Activated CD4-positive, CD25-positive, alpha-beta regulatory T cell treated with anti-CD3 and anti-CD28 coated beads, Interleukin-2, amount 50 U/mL, for 24 hours (primary cell): ENCODE measurements at places on chromosomes 16 and 17.

- no peak for ATAC-seq
These were observed 21.6 kb upstream of the TRIM25 start for GRCh38 chr17:56935461-56935860.

GRCh38 chr17:50328363-50329325, 17.3 kb upstream of the XYLT2 start:
- no peak for ATAC-seq

- no peak for ATAC-seq
These were observed 152.7 kb downstream of the RAB11FIP4 start for GRCh38 chr17:31544186-31544585.

DNA sequence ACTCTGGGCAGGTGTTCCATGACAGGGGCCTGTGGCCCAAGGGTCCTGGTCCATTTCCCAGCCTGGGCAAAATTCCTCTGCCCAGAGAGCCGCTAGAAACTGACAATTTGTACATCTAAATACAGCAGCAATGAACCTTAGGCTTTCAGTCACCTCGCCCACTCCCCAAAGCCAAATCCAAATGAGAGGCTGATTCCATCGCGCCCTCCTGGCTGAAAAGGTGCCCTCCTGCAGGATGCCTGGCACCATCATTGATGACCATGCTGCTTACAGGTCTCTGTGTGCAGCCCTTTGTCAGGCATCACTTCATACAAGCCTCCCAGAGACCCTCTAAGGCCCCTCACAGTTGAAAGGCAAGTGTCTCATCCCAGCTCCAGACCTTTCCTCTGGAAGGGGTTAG, 114.7 kb downstream of the C16orf78 start:
- ATAC-seq = no peak

- ATAC-seq = no peak
These were observed 65.3 kb downstream of the SPECC1 start for GRCh38 chr17:20074489-20074888.

GRCh38 chr17:82126556-82127314, 28.7 kb upstream of the FASN start:
- ATAC-seq = peak; percentile 88

GRCh38 chr17:9668517-9668916, 23.2 kb downstream of the USP43 start:
- no peak for ATAC-seq

DNA sequence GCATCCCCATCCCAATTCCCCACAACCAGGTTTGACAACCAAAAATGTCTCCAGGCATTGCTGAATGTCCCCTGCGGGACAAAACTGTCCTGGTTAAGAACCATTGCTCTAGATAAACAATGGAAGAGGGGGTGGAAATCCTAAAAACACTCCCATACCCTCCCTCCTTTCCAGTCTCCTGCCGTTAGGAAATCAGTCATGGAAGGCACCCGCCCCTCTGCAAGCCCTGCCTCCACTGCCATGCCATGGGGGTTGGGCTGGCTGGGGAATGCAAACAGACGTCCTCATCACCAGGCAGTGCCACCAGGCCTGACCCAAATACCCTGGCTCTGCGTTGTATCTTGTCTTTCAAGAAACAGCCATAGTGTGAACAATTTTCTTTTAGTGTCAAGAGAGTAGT, 57.5 kb downstream of the CYTH1 start:
- ATAC-seq = no peak

DNA sequence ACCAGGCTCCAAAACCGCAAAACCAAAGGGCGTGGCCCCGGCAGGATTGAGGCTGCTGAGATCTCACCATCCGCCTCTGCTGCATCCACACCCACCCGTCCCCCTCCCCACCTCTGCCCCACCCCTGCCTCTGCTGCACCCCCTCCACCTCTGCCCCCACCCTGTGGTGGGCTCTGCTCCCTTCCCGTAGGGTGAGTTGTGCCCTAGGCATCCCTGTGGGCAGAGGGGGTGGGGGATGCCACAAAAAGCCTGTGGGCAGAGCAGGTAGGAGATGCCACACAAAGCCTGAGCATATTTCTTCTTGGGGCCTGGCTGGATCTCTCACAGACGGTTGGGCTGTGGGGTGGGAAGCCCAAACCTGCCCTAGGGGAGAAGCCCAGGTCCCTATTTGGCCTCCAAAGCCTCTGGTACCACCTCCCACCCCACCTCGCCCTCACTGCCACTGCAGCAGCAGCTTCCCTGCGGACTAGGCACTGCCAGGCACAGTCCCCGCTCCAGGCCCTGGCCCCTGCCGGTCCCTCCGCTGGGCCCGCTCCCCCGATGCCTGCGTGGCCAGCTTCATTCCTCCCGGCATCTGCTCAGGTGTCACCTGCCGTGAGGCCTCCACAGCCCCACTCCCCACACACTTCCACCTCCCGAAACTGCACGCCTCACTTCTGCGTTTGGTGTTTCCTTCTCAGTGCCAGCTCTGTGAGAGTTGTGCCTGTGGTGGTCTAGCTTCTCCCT, 11.3 kb upstream of the PABPN1L start:
- ATAC-seq = no peak

DNA sequence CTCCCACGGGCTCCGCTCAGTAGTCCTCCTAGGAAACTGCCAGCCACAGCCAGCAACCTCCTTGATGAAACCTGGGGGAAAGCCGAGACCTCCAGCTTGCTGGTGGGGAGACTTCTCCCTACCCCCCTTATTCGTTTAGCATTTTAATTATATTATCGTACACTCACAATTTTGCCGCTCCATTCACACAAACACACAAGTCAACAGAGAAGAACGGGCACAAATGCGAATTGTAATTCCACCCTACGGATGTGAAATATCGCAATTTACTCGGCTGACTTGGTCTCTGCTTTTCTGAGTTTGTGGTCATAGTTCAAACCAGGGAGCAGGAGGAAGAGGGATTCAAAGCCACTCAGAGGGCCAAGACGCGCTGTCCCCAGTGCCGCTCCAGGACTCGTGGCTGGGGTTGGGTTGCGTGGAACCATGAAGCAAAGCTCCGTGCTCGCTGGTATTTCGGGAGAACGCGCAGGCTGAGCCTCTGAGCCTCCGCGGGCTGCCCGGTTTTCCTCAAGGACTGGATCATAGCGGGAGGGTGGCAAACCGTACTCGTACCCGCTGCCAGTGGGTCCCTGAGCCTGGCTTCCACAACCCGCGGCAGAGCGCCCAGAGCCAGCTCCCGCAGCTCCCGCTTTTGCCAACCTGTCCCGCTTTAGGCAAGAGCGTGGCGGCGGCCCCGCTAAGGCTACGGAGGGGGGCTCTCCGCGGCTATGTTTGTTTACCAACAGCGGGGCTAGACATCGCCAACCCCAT, 2.0 kb downstream of the LHX1 start:
- ATAC-seq = no peak

DNA sequence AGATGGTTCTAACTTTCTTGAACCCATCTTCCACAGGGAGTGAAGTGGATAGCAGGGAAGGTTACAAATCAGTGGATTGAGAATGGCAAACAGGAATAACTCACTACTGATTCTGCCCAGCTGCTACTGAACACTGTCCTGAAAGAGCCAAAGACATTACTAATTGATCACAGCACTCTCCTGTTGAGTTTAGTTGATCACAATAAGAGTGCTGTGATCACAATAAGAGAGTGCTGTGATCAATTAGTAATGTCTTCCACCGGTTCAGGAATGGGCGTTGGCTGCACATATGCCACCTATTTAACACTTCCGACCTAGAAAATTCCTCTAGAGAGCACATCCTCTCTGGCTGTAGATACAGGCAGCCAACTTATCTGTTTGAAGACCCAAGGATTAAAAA, 11.4 kb downstream of the CFAP97D1 start:
- ATAC-seq = no peak

DNA sequence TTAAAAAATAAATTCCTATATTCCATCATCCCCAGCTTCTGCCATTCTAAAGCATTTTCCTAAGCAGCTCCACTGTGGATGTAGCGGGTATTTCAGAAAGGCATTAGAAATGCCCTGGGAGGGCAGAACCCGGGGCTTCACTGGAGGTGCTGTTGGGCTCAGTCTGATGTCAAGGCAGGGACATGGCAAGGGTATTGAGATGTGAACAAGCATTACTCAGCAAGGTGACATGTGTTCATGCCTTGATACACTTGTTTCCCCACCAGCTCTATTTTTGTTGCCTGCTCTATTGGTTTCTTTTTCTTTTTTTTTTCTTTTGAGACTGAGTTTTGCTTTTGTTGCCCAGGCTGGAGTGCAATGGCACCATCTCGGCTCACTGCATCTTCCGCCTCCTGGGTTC, 35.7 kb downstream of the ABCC1 start:
- ATAC-seq = peak; percentile 45

GRCh38 chr17:3879186-3879585, 13.7 kb downstream of the CAMKK1 start:
- ATAC-seq = no peak

DNA sequence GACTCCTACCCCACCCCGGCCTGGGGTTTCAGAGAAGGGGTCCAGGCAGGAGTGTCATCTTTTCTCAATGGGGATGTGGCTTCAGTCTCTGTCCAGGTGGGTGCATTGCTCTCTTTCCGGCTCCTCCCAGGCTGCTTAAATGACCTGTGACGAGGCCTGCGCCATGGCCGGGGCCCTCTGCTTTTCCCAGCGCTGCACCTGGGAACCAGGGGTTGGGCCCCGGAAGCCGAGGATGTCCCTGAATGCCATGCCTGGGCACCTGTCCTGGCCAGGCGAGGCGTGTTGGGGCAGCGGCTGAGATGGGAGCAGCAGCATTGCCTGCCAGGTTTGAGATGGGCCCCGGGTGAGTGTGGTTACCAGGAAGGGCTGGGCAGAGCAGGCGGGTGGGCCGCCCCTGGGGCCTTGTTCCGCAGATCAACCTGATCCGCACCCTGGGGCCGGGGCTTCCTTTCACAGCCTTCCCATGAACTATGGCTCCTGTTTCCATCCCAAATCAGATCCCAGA, 147.4 kb downstream of the SEC14L1 start:
- no peak for ATAC-seq

GRCh38 chr17:61587807-61588660, 3.0 kb downstream of the NACA2 start:
- ATAC-seq = no peak

DNA sequence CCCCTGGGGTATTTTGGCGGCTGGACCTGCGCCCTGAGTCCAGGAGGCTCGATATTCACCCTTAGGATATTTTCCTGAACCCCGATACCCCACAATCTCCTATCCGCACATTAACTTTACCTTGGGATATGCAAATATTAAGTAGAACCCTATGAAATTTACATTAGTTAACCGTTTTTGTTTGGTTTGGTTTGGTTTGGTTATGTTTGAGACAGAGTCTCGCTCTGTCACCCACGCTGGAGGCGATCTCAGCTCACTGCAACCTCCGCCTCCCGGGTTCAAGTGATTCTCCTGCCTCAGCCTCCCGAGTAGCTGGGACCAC, 9.3 kb upstream of the NAGS start:
- no peak for ATAC-seq

- ATAC-seq = no peak
These were observed 1.5 kb upstream of the PRKCA start for GRCh38 chr17:66300956-66301355.

DNA sequence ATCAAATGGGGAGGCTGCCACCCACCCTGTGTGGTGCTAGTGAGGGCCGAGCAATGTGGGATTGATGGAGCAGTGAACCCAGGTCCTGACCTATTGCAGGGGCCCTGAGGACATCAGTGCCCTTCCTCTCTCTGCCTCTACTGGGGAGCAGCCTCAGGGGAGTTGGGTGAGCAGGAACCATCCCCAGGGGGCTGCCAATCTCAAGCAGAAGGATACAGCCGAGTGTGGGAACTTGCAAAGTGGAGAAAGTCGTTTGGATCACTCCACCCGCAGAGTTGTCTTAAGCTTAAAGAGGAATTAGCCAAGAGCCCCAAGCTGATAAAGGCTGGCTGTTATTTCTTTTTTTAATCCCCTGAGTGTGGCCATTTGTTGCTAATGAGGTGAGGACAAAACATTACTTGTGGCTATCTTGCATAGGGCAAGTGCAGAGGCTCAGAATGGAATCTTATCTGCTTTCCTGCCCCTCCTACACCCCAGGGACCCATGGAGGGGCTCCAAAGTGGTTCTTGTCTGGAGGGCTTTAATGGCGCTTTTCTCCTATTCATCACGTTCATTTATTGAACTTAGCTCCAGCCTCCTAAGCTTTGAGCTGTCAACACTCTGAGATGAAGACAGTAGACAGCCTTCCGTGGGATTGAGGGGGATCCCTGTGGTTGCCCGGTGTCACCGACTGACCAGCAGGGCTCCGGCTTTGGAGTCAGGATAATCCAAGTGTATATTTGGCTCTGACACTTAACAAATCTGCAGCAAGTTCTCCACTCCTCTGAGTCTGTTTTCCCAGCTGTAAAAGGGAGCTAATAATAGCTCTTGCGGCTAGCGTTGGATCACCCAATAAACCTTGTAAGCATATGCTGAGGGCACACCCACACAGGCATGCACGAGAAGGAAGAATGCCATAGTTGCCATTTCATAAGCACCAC, 45.1 kb downstream of the MYH11 start:
- ATAC-seq = no peak

DNA sequence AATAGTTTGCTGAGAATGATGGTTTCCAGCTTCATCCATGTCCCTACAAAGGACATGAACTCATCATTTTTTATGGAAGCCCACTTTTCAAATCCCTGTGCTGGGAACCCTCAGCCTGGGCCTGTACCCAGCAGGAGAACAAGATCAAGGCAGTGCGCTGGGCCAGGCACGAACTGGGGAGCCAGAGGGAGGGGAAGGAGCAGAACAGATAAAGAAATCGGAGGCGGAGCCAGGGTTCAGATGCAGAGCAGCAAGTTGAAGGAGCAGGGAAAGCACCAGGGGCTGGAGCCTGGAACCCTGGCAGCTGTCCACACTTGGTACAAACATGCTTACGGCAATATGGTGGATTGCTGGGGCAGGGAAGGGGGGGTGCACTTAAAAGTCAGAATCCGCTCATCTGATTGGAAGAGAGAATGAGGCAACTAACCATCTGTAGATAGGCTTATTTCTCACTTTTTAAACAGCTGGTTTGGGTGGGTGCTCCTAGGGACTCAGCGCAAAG, 107.5 kb downstream of the NOG start:
- ATAC-seq = no peak

GRCh38 chr17:82389379-82389778, 17.8 kb downstream of the UTS2R start:
- ATAC-seq = no peak

DNA sequence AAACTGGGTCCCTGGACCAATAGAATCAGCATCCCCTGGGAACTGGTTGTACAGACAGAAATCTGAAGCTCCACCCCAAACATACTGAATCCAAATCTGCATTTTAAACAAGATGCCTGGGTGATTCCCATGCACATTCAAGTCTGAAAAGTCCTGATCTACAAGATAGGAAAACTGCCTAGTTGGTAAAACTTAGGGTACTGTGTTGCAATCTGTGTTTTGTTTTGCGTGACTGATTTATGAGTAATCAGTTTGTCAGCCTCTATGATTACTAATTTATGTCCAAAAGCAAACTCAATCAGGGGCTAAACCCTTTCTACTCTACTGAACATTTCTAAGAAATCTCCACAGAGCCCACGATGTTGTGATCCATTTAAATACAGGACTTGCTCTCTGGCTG, 103.8 kb downstream of the YPEL2 start:
- peak; percentile 94 for ATAC-seq

DNA sequence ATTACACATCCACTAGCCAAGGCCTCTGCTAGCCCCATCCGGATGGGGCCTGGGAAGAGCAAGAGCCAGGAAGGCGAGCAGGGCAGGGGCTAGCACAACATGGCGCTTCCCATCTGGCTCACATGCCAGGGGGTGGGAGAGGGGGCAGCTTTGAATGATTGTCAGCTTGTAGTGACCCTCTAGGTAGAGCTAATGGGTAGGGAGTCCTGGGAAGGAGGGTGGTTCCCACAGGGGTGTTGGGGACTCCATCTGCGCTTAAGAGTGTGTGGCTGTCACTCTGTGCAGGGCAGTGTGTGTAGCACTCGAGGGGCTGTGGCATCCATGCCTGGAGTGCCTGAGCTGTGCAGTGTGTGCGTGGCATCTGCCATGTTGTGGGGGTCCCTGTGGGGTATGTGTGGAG, 24.5 kb downstream of the ARHGAP23 start:
- ATAC-seq = no peak
